ENCODE measurements at places on chromosomes 11 and 22. TPM values are rescaled to one million over a fixed set of nuclear protein-coding genes. Genes with fewer than 3 reads are reported as not detected.

The PTPN5 gene
- total RNA-seq = not detected

The COA4 gene
- total RNA-seq = 79.4 TPM

The SERPINH1 gene
- total RNA-seq = 1,842 TPM

The CACNA1I gene
- total RNA-seq = not detected

The OR4X2 gene
- total RNA-seq = not detected

The NCR3LG1 gene
- 9.5 TPM for total RNA-seq

The DDI1 gene
- not detected for total RNA-seq

The PRPF19 gene
- total RNA-seq = 39.5 TPM

The ZNF214 gene
- 7.0 TPM for total RNA-seq

The ZFPL1 gene
- total RNA-seq = 34.0 TPM

The DDTL gene
- 0.87 TPM for total RNA-seq

The TMEM151A gene
- total RNA-seq = 0.11 TPM

The UEVLD gene
- 31.4 TPM for total RNA-seq

The FGF3 gene
- not detected for total RNA-seq

The RASGRP2 gene
- total RNA-seq = 1.2 TPM

The LGALS12 gene
- not detected for total RNA-seq

The SDHD gene
- 127 TPM for total RNA-seq

The KRTAP5-7 gene
- total RNA-seq = 0.11 TPM

The CPSF7 gene
- total RNA-seq = 16.6 TPM

The OTUB1 gene
- total RNA-seq = 54.6 TPM

The NPTXR gene
- total RNA-seq = 4.6 TPM

The TOMM22 gene
- 90.2 TPM for total RNA-seq

The MS4A3 gene
- not detected for total RNA-seq

The IRAG1 gene
- 22.6 TPM for total RNA-seq

The ANO9 gene
- not detected for total RNA-seq

The DGCR6L gene
- total RNA-seq = 54.6 TPM

The TYMP gene
- total RNA-seq = 5.1 TPM

The PRG3 gene
- total RNA-seq = not detected
